ENCODE measurements at places on chromosomes 1 and 21.

GRCh38 chr1:179493323-179493722 is 82.4 kb downstream of the NPHS2 start:
- DNase-seq: no peak

- DNase-seq: no peak
These were observed 9.8 kb upstream of the PHTF1 start for GRCh38 chr1:113768916-113769600.

DNA sequence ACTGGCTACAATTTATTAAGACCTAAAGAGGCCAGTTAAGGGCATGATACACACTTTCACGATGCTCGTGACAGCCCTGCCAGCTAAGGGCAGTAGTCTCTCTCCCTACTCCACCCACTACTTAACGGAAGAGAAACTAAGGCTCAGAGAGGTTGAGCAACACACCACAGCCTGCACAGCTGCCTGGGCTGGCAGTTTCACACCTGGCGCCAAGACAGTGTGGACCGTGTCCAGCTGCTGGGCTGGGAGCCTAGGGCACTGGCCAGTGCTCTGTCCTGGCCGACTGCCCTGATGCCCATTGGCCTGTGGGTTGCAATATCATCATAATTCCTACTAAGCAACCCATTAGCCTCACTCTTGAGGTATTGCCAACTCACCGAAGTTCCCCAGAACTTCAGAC is 27.6 kb downstream of the TENT5C start:
- no peak for DNase-seq

DNA sequence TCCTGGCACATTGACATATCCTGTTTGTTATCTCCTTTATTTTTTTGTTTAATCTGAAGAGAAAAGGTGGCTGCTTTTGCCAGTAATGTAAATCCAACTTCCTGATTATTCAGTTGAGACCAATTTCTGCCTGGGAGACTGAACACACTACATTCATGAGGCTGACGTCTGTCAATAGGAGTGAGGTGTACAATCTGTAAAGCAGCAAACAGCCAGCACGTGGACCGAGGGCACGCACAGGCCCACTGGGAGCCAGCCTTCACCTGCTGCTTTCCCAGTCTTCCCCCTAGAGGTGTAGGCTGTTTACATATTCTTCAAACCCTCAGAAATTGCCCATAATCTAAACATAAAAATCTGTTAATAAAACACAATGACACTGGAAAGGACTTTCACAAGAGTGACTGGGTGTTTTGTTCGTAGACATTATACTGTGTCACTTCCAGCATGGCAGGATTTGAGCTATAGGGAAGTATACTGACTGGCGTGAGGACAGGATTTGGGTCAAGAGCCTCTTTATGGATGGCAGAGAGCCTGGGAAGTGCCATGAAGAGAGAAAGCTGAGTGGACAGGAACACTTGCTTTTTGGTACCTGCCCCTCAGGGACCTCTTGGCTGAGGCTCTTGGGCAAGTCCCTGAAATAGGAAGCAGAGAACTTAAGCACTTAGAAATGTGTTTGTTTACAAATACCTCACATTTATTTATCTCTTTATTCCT is 552.9 kb upstream of the CAMK1G start:
- DNase-seq: no peak

DNA sequence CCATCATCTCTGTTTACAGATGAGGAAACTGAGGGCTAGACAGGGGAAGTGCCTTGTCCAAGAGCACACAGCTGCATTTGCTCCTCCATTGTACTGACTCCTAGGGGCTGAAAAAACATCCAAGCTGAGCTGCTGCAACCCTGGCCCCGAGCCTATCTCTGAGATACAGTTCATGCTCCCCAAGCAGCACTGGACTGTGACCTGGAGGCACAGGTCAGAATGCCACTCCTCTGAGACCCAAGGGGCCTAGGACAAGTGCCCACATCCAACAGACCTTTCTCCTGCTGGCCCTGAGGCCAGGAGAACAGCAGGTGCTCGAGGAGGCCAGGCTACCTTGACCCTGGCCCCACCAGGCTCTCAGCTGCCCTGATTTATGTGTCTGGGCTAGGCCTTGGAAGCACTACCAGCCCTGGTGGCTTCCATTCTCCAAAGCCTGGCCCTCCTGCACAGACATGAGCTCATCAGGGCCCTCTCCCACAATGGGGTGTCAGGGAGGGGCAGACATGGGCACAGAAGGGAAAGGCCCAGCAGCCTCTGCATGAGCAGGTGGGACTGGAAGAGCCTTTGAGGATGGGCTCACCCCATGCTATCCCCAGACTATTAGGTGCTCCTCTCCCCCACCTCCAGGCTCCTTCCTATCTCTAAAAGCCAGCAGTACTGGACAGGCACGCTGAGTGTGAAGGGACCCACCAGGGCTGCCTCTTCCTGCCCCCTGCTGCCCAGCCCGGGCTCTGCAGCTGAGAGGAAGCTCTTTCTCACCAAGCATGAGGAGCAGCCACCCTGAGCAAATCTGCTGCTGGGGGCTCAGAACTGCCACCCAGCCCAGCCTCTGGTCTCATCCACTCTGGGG is 18.8 kb downstream of the ADGRB2 start:
- no peak for DNase-seq

GRCh38 chr1:4305526-4306301 is 348.7 kb upstream of the AJAP1 start:
- no peak for DNase-seq

- DNase-seq: no peak
These were observed 62.8 kb upstream of the USP25 start for GRCh38 chr21:15667010-15667409.

GRCh38 chr1:36124404-36125128 is 456 bp downstream of the COL8A2 start:
- no peak for DNase-seq

- no peak for DNase-seq
These were observed 6.8 kb downstream of the ARV1 start for GRCh38 chr1:230985711-230986110.

- no peak for DNase-seq
These were observed 586 bp downstream of the COL24A1 start for GRCh38 chr1:86155807-86156565.

- DNase-seq: no peak
These were observed 36.1 kb downstream of the ESRRG start for GRCh38 chr1:216686860-216687766.

Data from omental fat pad (tissue), 4 donors.